ENCODE measurements at places on chromosomes 1 and 21.

DNA sequence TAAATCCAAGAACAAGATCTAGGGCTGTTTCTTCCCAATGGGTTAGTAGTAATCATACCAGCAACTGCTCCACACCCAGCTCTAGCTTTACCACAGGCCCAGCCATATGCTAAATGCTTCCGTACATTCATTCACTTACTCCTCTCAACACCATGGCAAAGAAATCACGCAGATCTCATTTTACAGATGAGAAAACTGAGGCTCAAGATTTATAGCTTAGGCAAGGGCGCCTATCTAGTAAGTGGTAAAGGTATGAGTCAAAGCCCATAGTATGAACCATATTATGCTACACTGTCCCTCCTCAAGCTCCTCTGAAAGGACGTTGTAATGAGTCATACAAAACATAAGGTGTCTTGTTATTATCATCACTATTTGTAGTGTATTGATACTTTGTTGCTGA, 82.2 kb downstream of the NIBAN1 start:
- DNase-seq = no peak
- H3K27me3 ChIP-seq = no peaks in the 10 kb centered on the region
- H3K4me3 ChIP-seq = no peak overlapping the region
- H3K36me3 ChIP-seq = no peaks in the 10 kb centered on the region

DNA sequence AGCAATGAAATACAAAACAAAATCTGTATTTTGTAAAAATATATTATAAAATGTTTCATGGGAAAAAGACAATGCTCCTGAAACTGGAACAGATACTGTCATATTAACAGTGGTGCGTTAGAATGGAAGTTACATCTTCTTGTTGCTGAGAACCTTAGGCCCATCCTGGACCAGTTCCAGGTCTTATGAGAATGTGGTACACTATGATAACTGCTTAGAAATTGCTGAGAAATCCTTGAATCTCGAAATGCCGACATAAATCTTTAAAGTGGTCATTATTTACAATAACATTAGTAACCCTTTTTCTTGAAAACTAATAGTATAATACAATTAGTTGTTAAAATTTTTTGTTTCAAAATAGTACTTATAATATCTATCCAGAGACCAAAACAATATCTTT, 747.9 kb upstream of the NCAM2 start:
- H3K4me1 ChIP-seq = peaks cover 11% of the 10 kb centered on the region
- no peak overlapping the region for H3K27ac ChIP-seq
- no peaks in the 10 kb centered on the region for H3K27me3 ChIP-seq
- no peak overlapping the region for H3K4me3 ChIP-seq
- H3K36me3 ChIP-seq = peaks cover 6% of the 10 kb centered on the region
- DNase-seq = peak; percentile 34

DNA sequence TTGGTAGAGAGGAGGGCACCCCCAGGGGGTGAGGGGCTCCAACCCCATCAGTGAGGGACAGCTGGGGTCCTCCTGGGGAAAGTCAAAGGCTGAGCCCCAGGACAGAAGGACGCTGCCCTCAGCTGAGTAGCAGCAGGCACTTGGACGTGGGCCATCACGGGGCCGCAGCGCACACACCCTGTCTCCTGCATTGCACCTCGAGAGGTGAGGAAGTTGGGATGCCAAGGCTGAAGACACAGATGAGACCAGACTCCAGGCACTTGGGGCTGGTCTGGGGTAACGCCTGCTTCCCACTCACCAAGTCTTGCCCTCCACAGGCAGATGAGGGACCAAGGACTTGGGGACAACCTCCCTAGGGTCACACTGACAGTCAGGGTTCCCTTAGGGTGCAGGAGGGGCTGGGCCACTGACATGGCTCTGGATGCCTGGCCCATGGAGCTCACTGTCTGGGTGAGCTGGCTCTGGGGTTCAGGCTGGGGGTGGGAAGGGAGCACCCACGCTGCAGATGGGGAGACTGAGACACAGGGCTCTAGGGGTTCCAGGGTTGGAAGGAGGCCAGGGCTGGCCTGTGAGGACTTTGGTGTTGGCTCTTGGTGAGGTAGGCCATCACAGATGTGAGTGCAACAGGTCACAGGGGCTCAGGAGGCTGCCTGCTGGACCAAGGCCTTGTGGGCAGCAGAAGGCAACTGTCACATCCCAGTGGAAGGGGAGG, 16.6 kb upstream of the ZNF678 start:
- H3K4me3 ChIP-seq = no peak overlapping the region
- no peaks in the 10 kb centered on the region for H3K36me3 ChIP-seq
- no peaks in the 10 kb centered on the region for H3K27me3 ChIP-seq

DNA sequence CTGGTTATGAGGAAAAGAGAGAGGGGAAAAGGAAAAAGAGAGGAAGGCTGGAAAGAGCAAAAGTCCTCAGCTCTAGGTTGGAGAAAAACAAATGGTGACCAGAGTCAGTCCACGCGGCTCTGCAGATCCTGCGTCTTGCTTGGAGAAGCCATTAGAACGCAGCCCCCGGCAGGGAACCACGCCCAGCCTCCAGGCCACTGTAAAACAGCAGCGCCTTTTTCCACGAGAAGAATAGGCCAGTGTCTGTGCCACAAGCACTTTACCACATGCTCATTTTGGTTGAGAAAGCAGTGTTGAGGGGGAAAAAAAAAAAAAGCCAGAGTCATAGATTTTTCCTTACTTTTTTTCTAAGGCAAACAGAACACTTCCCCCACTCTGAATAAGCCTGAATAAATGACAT, 846.9 kb upstream of the ADAMTS5 start:
- H3K36me3 ChIP-seq = no peaks in the 10 kb centered on the region
- H3K4me1 ChIP-seq = no peaks in the 10 kb centered on the region
- H3K4me3 ChIP-seq = no peak overlapping the region
- H3K27me3 ChIP-seq = no peaks in the 10 kb centered on the region
- no peak for DNase-seq

DNA sequence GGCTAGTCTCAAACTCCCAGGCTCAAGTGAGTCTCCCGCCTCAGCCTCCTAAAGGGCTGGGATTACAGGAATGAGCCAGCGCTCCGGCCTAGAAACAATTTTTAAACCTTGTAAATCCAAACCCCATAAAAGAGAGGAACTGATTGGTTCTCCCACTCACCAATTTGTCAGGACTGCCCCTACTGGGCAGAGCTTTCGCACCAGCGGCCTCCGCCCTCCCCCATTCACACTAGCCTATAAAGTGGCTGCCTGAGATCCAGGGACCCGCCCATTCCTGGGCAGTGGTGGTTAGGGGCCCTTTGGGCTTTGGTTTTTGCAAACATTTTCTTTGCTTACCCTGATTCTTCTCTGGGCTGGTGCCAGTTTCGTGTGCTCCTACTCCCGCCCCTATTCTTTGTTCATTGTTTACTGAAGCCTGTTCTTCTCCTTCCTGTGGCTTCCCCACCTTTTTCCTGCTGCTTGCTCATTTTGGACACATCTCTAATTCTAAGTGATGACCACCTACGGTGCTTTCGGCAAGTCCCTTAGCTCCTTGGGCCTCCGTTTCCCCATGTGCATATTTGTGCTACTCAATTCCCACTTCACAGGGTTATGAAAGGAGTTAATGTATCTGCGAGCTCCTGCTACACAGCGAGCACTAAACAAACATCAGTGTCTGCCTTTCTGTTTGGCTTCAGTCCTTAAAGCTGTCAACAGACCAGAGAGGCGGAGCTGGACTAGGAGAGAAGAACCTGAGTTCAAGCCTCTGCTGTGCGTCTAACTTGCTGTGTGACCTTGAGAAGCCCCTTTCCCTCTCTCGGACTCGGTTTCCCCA, 39.8 kb upstream of the CLIC4 start:
- DNase-seq = peak; percentile 85
- peaks cover 33% of the 10 kb centered on the region for H3K4me1 ChIP-seq
- no peaks in the 10 kb centered on the region for H3K36me3 ChIP-seq
- H3K27ac ChIP-seq = no peak overlapping the region

- H3K36me3 ChIP-seq = no peaks in the 10 kb centered on the region
- peaks cover 3% of the 10 kb centered on the region for H3K4me1 ChIP-seq
- DNase-seq = no peak
- no peak overlapping the region for H3K4me3 ChIP-seq
- H3K27ac ChIP-seq = no peak overlapping the region
Measured at GRCh38 chr1:112439592-112439991, 43.6 kb downstream of the CTTNBP2NL start.

DNA sequence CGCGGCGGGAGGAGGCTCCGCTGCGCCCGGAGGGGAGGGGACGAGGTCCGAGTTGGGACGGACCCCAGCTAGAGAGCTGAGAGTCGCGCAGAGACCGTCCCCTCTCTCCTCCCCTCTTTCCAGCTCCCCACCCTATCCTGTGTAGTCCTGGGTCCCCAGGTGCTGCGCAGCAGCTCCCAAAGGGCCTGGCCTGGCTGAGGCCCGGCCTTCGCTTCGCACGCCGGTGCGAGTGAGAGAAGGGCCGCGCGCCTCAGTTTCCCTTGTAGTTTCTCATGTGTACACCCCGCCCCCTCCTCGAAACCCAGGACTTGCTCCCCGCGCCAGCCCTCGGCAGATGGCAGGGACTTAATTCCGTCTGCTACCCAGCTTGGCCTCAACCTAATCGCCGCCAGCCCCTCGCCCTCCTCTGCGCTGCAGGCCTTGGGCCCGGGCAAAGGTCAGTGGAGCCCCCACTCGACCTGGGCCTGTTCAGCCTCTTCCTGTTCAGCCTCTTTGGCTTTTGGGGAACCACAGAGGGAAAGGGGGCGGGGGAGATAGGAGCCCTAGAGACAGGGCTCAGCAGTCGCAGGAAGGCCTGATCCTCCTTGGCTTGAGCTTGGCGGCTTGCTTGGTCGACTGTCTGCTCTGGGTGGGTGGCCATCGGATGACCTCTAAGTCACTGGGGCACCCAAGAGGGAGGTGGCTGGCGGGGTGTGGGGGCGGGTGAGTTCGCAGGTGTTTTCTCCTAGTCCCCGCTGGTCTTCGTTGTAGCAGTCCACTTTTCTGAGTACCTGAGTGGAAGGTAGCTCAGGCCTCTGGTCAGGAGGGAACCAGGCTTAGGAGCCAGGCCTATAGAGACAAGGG, 1.0 kb downstream of the ZNF687 start:
- peak overlapping the region; percentile 96 for H3K4me3 ChIP-seq
- peak overlapping the region; percentile 70 for H3K27ac ChIP-seq
- DNase-seq = peak; percentile 53
- peaks cover 29% of the 10 kb centered on the region for H3K4me1 ChIP-seq
- H3K36me3 ChIP-seq = peaks cover 27% of the 10 kb centered on the region

- H3K27ac ChIP-seq = peak overlapping the region; percentile 50
- H3K4me3 ChIP-seq = no peak overlapping the region
- peaks cover 8% of the 10 kb centered on the region for H3K4me1 ChIP-seq
- H3K27me3 ChIP-seq = no peaks in the 10 kb centered on the region
Measured at GRCh38 chr1:110002695-110003094, 18.1 kb downstream of the AHCYL1 start.

GRCh38 chr1:147558045-147558444, 16.7 kb downstream of the BCL9 start:
- no peak overlapping the region for H3K27ac ChIP-seq

GRCh38 chr1:108050911-108051629, 86.1 kb upstream of the VAV3 start:
- peaks cover 88% of the 10 kb centered on the region for H3K4me1 ChIP-seq
- peak; percentile 78 for DNase-seq
- H3K27me3 ChIP-seq = no peaks in the 10 kb centered on the region
- peak overlapping the region; percentile 40 for H3K4me3 ChIP-seq
- H3K36me3 ChIP-seq = no peaks in the 10 kb centered on the region

- H3K4me3 ChIP-seq = no peak overlapping the region
- H3K27ac ChIP-seq = no peak overlapping the region
- H3K4me1 ChIP-seq = no peaks in the 10 kb centered on the region
Measured at GRCh38 chr21:45845770-45846090, 135.8 kb upstream of the COL6A1 start.

DNA sequence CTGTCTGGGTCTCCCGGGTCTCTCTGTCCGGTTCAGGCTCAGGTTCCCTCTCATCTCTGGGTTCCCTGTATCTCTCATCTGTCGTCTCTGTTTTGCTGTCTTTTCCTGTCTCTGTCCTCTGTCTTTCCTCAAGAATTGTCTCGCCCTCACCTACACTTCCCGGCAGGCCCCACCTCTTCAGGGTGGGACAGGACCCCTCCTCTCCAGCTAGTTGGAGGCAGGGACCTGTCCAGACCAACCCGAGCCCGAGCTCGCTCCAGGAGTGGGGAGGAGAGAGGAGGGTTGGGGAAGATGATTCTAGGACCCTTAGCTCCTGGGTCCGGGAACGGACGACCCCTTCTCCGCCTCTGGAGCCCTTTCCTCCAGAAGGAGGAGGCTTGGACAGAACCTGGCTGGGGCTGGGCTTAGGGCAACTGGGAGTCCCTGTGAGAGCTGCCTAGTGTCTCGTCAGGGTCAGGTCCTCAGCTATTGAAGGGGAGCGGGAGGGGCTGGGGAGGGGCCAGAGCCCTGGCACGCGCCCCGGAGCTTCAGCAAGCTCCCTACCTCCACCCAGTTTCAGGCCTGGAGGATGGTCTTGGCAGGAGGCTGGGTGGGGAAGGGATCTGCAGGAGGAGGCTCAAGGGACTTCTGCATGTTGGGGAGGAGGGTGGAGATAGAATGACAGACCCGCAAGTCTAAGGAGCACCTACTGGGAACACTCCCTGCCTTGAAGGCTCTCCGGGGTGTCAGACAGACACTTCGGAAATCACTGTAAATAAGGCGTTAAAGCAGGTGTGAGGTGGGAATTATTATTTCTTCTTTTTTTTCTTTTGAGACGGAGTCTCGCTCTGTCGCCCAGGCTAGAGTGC, 26.3 kb upstream of the EPB41 start:
- DNase-seq = peak; percentile 19
- no peaks in the 10 kb centered on the region for H3K27me3 ChIP-seq
- H3K27ac ChIP-seq = no peak overlapping the region
- peaks cover 58% of the 10 kb centered on the region for H3K4me1 ChIP-seq
- peak overlapping the region; percentile 84 for H3K4me3 ChIP-seq
- no peaks in the 10 kb centered on the region for H3K36me3 ChIP-seq

GRCh38 chr1:2091611-2092604, 41.7 kb downstream of the PRKCZ start:
- no peaks in the 10 kb centered on the region for H3K4me1 ChIP-seq
- DNase-seq = peak; percentile 53
- peaks cover 8% of the 10 kb centered on the region for H3K36me3 ChIP-seq
- no peak overlapping the region for H3K4me3 ChIP-seq

DNA sequence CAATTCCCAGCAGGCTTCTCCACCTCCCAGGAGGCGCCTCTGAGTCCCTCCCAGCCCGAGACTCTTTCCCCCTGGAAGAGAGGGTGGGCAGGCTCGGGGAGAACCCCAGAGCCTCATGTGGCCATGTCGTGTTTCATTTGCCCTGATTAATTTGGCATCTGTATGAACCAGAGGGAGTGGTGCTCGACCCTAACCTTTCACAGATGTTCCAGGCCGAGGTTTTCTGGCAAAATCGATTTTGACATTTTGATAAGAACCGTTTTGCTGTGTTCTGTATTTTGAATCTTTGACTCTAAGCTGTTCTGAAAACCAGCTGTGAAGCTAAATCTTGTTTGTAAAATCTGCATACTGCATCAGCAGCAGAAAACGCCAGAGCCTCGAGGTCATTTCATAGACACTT, 367.4 kb downstream of the CAMTA1 start:
- peaks cover 5% of the 10 kb centered on the region for H3K27me3 ChIP-seq
- H3K4me3 ChIP-seq = no peak overlapping the region
- H3K27ac ChIP-seq = no peak overlapping the region
- peaks cover 20% of the 10 kb centered on the region for H3K4me1 ChIP-seq
- no peak for DNase-seq

DNA sequence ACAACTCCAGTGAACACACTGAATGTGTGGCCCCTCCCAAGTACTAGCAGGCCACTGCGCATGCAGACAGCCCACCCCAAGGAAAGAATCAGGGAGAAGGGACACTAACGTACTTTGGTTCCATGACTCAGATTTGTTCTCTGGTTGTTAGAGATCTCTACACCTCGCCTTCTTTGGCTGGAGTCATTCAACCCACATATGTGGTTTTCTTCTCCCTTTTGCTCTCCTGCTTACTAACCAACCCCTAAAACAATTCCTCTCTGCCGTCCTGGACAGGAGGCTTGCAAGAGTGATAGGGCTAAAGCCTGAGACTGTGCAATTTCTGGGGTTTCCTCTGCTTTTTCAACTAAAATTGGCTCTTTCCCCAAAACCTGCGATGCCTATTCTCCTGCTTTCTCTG, 5.7 kb upstream of the CD48 start:
- peaks cover 11% of the 10 kb centered on the region for H3K4me1 ChIP-seq
- H3K36me3 ChIP-seq = no peaks in the 10 kb centered on the region
- no peak for DNase-seq

Measured in common myeloid progenitor, CD34-positive (primary cell).